ENCODE measurements at places on chromosomes 13 and 19.
A peak's percentile ranks its signal among the peaks of the same experiment; 100 is the strongest.

GRCh38 chr19:13841086-13841961, 35.6 kb upstream of the NANOS3 start:
- DNase-seq = no peak

DNA sequence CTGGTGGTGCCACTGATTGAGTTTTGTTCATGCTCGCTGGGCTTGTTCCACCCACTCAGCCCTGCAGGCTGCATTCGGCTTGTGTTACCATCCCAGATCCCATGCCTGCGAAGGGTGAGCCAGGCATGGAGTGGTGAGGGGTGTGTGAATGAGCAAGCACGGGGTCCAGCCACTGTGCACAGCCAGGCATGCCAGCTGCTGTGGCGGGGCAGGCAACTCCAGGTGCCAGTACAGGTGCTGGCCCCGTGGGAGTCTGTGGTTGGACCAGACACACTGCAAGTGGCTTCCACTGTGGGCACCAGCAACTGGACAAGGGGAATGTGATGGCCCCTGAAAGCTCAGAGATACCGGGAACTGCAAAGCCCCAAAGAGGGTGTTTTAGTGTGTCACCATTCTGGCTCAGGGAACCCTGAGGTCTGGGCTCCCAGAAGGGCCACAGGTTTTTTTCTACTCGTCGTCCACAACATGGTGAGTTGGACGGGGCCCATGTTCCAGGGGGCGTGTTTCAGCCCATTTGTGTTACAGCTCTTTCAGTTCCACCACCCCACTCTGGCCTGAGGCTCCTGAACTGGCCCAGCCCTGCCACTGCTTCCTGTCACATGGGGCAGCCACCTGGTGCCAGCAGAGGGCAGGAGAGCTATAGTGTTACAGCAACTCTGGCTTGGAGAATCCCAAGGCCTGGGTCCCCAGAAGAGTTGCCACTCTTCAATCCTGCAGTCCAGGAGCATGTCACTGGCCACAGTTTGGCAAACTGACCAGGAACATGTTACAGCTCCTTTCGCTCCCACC, 217.0 kb upstream of the OBI1 start:
- DNase-seq = peak; percentile 15

DNA sequence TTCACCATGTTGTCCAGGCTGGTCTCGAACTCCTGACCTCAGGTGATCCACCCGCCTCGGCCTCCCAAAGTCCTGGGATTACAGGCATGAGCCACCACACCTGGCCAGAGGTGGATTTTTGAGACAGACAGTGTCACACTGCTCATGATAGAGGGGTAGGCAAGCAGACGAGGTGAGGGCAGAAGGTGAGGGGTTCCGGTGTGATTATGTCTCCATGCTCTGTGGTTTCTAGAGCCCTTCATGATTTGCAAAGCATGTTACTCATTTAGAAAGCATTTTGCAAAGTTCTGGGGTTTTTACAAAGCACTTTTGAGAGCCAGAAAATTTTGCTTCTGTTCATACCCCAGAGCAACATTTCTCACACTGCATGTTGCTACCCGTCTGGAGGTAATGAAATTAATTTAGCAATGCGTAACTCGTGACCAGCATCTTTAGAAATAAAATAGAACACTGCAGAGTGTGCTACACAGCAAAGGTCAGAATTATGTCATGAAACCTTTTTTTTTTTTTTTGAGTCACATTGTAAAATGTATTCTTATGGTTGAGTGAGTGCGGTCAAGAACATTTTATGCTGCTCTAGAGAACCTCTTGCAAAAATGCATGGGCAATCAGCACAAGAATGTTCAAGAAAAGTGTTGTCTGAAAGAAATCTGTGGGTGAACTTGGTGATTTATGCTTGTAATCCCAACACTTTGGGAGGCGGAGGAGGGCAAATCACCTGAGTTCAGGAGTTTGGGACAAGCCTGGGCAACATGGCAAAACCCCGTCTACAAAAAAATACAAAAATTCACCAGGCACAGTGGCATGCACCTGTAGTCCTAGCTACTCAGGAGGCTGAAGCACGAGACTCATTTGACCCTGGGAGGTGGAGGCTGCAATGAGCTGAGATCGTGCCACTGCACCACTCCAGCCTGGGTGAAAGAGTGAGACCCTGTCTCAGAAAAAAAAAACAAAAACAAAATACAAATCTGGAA, 58.0 kb downstream of the MAP4K1 start:
- no peak for DNase-seq

DNA sequence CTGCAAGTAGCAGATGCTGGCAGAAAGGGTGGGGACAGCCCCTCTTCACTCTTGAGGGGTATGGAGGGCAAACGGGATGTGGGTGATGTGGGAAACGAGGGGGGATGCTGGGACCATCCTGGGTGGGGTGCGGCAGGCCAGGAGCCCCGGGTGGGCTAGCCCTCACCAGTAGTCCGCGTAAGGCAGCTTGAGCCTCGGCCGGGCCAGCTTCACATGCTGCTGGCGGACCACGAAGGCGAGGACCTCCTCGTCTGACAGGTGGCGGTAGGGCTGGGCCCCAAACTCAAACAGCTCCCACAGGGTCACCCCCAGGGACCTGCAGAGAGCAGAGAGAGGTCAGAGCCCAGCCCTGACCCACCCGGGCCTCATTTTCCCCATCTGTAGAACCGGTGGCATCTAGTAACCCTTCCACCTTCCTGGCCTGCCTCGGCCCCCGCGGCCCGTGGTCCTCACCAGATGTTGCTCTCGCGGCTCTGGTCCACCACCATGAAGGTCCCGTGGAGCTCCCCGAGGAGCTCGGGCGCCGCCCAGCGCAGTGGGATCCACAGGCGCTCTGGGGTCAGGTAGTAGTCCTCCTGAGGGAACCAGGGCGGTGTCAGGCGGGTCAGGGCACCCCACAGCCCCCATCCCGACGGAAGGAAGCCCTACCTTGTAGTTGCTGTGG, 10.7 kb downstream of the LMTK3 start:
- DNase-seq = no peak

DNA sequence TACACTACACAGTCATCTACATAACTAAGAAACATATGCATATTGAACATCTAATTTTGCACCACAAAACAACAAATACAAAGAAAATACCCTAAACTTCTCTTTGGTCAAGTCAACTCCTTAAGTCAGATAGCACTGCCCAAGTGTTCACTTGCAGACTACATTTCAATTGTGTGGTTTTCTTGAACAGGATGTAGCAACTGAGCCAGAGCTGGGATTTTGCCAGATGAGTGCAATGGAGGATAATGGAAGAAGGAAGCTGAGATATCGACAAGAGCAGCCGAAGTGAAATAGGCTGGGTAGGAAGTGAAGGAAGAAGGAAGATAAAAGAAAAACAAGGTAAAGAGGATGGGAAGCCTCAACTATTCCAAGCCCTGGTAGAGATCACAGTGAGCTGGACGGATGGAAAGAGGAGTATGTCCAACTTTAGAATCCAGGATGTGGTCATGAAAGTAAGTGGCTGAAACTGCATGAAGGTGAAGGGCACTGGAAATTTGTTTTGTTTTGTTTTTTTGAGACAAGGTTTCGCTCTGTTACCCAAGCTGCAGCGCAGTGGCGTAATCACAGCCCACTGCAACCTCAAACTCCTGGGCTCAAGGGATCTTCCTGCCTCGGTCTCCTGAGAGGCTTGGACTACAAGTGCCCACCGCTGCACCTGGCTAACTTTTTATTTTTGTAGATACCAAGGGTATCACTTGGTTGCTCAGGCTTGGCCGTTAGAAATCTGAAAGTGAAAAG, 15.0 kb downstream of the NUFIP1 start:
- DNase-seq = no peak

DNA sequence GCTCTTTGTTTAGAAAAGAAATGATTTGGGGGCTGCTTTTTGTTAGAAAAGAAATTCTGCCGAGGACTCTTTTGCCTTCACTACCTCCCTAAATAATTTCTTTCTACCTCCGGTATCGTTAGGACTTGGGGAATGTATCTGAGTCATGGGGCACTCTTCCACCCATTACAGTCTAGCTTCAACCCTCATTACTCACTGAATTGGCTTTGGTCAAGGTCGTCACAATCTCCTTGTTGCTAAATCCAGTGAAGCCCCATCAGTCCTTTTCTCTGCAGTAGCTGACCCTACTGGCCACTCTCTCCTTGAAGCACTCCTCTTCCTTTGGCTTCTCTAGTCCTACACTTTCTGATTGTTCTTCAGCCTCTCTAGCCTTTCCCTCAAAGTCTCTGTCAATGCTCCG, 34.0 kb downstream of the WDR87 start:
- no peak for DNase-seq

DNA sequence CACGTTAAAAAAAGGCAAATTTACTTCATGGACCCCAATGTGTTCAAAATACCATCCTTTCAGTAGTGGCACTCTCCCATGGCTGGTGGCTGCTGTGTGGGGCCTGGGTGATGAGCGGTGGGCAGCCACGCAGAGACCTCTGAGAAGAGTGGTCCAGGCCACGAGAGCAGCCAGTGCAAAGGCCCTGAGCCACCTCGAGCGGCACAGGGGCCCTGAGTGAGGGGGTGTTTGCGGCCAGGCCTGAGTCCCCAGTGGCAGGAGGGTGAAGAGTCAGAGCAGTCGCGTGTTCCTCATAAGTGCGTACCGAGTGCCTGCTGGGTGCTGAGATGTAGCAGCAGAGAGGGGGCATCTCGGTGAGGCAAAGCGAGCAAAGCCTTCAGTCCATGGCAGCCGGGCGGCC, 7.0 kb downstream of the ZNF444 start:
- no peak for DNase-seq

DNA sequence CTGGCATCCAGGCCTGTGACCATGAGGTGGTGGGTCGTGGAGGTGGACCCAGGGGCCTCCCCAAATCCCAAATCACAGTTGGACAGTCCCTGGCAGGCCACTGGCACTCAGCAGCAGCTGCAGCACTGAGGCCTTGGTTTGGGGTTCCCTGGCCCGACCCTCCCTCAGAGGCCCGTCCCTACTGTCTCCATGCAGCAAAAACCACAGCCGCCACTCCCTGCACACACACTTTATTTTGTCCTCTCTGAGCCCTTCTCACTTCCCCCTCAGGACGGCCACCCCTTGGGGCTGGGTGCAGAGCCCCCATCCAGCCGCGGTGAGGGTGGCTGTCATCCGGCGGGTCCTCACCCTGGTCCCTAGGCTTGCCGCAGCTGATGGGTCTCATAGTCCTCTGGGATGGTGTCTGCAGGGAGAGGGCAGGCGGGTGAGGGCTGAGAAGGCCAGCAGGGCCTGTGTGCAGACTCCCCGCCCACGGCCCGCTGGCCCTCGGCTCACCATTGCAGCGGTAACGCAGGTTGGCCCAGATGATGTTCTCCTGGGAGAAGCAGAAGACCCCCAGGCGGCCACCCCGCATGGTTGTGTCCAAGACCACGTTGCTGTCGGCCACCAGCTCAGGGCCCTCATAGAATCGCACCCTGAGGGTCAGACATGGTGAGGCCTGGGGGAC, 8.4 kb downstream of the COMP start:
- no peak for DNase-seq
